ENCODE measurements at places on chromosomes 5 and 9.

GRCh38 chr5:82522897-82523296 is 244.7 kb upstream of the RPS23 start:
- DNase-seq, result no peak

DNA sequence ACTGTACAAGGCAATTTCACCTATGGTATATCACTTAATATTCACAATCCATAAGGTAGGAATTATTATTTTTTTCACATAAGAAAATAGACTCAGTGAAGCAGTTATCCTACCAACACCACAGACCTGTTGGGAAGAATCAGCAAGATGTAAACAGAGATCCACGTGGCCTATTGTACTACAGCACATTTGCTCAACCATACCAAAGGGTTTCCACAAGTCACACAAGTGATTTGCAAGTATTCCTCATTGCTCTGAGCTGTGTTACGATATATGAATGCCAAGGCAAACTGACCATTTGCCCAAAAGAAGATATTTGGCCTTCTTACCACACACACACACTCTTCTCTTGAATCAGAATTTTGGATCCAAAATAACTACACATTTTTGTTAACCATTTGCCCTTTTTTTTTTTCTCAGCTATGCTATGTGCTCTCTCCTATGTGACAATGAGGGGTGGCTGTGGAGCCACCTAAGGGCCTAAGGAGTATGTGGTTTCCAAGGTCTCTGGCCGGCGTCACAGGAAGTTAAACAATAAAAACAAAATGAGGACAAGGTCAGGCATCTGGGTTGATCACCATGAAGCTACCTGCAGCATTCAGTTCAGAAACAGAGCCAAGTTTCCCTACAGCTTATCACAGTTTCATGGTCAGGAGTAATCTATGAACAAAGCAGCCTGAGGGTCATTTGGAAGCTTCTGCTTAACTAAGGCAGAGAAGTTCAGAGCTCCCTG is 171.0 kb upstream of the FREM1 start:
- DNase-seq, result no peak

GRCh38 chr9:86500031-86500430 is 145.8 kb upstream of the TUT7 start:
- no peak for DNase-seq

- no peak for DNase-seq
Observed at GRCh38 chr9:69768101-69768500, 8.3 kb upstream of the PTAR1 start.

DNA sequence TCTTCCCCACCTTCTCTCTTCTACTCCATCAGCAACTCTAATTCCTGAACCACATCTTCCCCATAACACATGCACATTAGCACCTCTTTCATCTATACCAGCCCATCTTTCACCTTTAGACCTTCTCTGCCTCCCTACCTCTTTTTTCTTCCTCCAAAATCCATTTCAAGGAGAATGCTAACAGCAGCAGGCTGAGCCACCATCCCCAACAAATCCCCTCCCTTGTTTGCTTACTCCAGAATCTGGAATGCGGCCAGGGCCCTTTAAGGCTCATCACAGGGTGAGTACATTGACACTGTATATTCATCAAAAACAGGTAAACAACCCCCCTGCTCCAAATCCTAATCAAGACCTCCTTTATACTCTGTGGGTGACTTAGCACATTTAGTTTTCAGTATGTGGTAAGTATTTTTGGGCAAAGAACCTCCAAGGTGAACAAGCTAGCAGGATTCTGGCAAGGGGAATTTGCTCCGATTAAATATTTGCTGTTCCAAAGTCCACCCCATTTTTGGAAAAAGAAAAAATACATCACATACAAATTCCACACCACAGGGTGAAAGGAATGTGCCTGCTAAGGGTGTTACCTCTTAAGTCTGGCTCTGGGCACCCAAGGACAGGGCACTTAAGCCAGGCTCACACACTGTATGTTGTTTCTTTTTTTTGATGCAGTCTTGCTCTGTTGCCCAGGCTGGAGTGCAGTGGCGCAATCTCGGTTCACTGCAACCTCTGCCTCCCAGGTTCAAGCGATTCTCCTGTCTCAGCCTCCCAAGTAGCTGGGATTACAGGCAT is 71.4 kb downstream of the SERINC5 start:
- no peak for DNase-seq

Measured in activated T-cell treated with anti-CD3 and anti-CD28 coated beads, Interleukin-2, amount 50 U/mL, for 48 hours (primary cell).